Mesenchymal stem cell (in vitro differentiated cells and primary cell): ENCODE measurements at places on chromosomes 5 and 9.

GRCh38 chr5:40838086-40838485, 3.1 kb upstream of the RPL37 start:
- no peaks in the 10 kb centered on the region for H3K27me3 ChIP-seq
- no peak overlapping the region for H3K27ac ChIP-seq
- DNase-seq: no peak
- peaks cover 3% of the 10 kb centered on the region for H3K36me3 ChIP-seq
- peaks cover 5% of the 10 kb centered on the region for H3K4me1 ChIP-seq

DNA sequence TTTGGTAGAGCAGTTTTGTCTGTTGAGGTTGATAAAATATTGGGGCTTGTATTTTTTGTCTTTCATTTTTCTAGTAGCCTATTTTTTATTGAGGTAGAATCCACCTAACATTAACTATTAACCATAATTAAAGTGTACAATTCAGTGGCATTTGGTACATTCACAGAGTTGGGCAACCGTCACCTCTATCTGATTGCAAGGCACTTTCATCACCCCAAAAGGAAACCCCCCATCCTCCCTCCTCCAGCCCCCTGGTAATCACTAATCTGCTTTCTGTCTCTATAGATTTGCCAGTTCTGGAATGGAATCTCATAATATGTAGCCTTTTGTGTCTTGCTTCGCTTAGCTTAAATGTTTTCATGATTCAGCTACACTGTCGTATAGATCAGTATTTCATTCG, 55.5 kb upstream of the DMRT3 start:
- H3K4me3 ChIP-seq: no peak overlapping the region
- no peak for DNase-seq
- no peaks in the 10 kb centered on the region for H3K4me1 ChIP-seq
- peaks cover 17% of the 10 kb centered on the region for H3K27me3 ChIP-seq
- H3K27ac ChIP-seq: no peak overlapping the region

- H3K27ac ChIP-seq: no peak overlapping the region
- H3K36me3 ChIP-seq: no peaks in the 10 kb centered on the region
- H3K27me3 ChIP-seq: no peaks in the 10 kb centered on the region
- H3K4me3 ChIP-seq: no peak overlapping the region
Measured at GRCh38 chr5:2239201-2239910, 356.6 kb upstream of the IRX4 start.

GRCh38 chr5:84032324-84032723, 311.7 kb upstream of the HAPLN1 start:
- no peak overlapping the region for H3K4me3 ChIP-seq
- peak; percentile 6 for DNase-seq
- H3K27ac ChIP-seq: no peak overlapping the region
- H3K27me3 ChIP-seq: no peaks in the 10 kb centered on the region
- no peaks in the 10 kb centered on the region for H3K36me3 ChIP-seq

GRCh38 chr5:178381921-178382695, 149.5 kb upstream of the PHYKPL start:
- no peak overlapping the region for H3K27ac ChIP-seq
- no peak overlapping the region for H3K4me3 ChIP-seq
- no peaks in the 10 kb centered on the region for H3K36me3 ChIP-seq
- DNase-seq: no peak

DNA sequence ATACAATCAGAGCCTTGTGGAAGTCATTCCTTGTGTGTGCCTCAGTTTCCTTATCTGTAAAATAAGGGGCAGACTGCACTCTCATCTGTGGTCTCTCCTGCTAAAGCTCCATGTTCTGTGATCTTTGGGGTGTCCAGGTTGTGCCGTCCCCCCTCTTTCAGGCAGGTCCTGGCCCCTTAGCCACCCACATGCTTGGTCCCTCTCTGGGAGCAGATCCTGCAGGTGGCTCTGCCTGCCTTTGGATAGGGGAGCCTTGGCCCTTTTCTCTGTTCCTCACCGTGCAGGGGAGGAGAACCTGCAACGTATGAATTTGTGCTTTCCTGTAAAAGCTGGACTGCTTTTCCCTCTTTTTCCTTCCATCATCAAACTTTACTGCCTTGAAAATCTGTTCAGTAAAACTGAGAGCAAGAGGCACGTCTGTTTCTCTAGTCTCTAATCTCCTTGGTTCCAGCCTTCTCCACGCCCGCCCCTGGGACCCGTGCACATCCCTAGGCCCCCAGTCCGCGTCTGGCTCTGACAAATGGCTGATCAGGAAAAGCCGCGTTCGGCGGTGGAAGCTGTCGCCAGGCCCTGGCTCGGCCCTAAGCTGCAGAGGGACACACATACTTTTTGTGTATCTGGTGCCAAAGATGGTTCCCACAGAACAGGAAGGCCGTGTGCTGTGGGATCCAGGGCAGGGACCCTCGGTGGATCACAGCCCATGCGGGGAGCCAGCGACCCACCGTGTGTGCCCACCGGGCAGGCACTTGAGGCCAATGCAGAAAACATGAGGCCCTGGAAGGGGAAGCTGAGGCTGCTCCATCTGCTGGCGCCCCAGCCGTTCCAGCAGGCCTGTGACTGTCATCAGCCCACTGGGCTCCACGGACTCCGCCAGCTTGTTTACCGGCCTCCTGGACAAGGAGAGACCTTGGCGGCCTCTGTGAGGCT, 43.4 kb upstream of the COL5A1 start:
- DNase-seq: peak; percentile 69
- H3K4me3 ChIP-seq: no peak overlapping the region
- no peaks in the 10 kb centered on the region for H3K27me3 ChIP-seq
- peaks cover 26% of the 10 kb centered on the region for H3K4me1 ChIP-seq

- no peak overlapping the region for H3K27ac ChIP-seq
- no peak for DNase-seq
- H3K4me3 ChIP-seq: no peak overlapping the region
- H3K4me1 ChIP-seq: no peaks in the 10 kb centered on the region
- no peaks in the 10 kb centered on the region for H3K36me3 ChIP-seq
Measured at GRCh38 chr5:160496334-160496733, 74.7 kb downstream of the PTTG1 start.

DNA sequence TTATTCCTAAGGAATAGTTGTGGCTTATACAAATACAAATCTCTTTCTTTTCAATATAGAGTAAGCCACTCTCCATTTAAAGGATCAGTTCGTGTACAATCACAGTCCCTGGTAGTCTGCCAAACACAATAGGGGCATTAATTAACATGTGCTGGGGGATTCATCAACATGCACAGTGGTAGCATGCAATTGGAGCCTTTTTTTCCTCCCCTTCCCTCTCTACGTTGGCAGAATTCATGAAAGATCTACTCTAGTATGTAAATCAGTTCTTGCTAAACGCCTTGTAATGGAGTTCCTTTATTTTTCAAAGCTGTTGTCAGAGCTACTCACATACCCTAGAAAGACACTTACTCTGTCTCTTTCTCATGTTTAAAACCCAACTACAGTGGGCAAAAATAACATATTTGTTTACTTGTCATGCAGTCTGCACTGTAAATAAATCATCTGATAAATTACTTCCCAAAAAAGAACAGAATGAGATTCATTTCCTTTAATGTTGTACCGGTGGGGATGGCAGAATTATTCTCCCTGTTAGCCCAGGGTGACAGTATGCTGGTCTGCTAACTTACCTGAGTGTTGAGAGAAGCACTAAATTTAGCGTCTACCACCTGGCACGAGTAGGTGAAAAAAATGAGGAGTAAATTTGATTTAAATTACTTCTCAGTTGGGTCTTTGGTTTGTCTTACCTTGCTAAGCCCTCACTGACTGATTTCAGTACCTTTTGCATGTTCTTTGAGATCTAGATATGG, 341.5 kb upstream of the CCNH start:
- H3K4me3 ChIP-seq: no peak overlapping the region
- no peaks in the 10 kb centered on the region for H3K4me1 ChIP-seq
- no peak for DNase-seq

- H3K27me3 ChIP-seq: peaks cover 30% of the 10 kb centered on the region
- no peak overlapping the region for H3K4me3 ChIP-seq
- no peak overlapping the region for H3K27ac ChIP-seq
- DNase-seq: no peak
Measured at GRCh38 chr5:178249191-178249989, 16.8 kb upstream of the PHYKPL start.

DNA sequence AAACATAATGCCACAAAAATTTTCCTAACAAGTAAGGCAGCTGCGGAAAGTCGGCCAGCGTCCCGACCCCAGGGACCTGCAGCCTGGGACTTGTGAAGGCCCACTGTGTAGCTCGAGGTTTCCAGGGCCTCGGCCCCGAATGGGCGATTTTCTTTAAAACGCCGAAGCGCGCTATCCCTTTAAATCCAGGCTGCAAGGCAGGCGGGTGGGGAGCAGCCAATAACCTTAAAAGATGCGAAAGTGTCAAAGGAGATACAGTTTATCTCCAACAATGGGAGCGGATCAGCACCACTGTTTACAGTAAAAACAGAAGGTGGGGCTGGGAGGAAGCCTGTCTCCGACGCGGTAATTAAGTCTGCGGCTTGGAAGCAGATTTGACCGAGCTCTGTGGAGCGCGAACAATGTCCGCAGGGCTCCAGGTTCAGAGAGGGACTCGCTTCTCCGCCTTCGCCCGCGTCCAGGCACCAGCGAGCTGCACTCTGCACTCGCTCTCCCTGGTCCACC, 1.7 kb upstream of the ZSWIM6 start:
- no peaks in the 10 kb centered on the region for H3K27me3 ChIP-seq
- H3K4me3 ChIP-seq: peak overlapping the region; percentile 97
- peak; percentile 74 for DNase-seq
- H3K4me1 ChIP-seq: peaks cover 11% of the 10 kb centered on the region

GRCh38 chr9:13513286-13513685, 233.8 kb upstream of the MPDZ start:
- no peak overlapping the region for H3K4me3 ChIP-seq
- no peak overlapping the region for H3K27ac ChIP-seq
- H3K36me3 ChIP-seq: no peaks in the 10 kb centered on the region
- no peaks in the 10 kb centered on the region for H3K27me3 ChIP-seq

DNA sequence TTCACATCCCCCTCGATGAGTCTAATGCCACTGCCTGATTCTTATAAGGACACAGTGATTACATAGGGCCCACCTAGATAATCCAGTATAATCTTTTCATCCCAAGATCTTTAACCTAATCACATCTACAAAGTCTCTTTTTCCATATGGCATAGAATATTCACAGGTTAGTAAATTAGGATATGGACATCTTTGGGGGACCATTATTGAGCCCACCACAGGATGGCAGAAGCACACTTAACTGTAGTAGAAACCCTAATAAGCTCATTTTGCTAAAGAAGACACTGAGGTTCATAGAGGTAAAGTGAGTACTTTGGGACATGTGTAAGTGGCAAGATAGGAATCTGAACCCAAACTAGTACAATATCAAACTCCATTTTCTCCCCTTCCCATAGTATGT, 38.9 kb downstream of the ASTN2 start:
- no peaks in the 10 kb centered on the region for H3K4me1 ChIP-seq
- H3K4me3 ChIP-seq: no peak overlapping the region
- no peaks in the 10 kb centered on the region for H3K36me3 ChIP-seq
- DNase-seq: no peak
- no peak overlapping the region for H3K27ac ChIP-seq

- no peak for DNase-seq
- H3K4me3 ChIP-seq: no peak overlapping the region
- H3K4me1 ChIP-seq: peaks cover 10% of the 10 kb centered on the region
- H3K27ac ChIP-seq: no peak overlapping the region
Measured at GRCh38 chr9:134486143-134486591, 155.4 kb upstream of the COL5A1 start.

DNA sequence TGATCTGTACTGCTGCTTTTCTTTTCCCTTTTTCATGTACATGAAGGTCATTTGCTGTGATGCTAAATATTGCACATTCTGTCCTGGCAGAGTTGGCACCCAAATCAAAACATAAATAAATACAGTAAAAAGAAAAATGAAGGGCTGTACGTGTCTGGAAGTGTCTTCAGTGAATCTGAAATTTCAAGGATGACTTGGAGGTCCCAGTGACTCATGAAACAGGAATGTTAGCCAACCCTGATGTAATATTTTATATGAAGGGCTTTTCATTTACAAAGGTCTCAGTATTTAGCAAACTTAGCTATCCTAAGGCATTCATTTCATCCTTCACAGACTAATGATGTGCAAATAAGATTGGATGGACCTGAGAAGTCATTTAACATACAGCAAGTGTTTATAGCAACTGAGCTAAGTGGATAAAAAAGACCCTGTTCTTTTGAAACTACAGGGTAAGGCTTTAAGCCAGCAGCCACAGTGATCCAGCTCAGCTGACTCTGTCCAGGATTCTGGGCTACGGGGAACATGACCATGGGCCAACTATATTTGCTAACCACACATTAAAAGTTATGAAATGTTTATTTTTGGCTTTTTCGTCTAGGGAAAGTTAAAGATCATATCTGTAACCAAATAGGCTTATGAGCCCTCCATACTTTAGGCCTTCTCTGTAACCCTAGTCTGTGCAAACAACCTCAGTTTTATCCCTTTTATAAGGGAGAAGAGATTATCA, 104.0 kb upstream of the DMRTA1 start:
- peak overlapping the region; percentile 70 for H3K27ac ChIP-seq
- peak; percentile 45 for DNase-seq
- no peaks in the 10 kb centered on the region for H3K27me3 ChIP-seq
- no peaks in the 10 kb centered on the region for H3K4me1 ChIP-seq

- no peak overlapping the region for H3K27ac ChIP-seq
- H3K27me3 ChIP-seq: no peaks in the 10 kb centered on the region
- DNase-seq: no peak
- H3K4me1 ChIP-seq: no peaks in the 10 kb centered on the region
- H3K4me3 ChIP-seq: no peak overlapping the region
Measured at GRCh38 chr5:158855510-158855909, 244.2 kb downstream of the EBF1 start.

GRCh38 chr5:74040811-74041491, 415.0 kb downstream of the ARHGEF28 start:
- H3K4me1 ChIP-seq: peaks cover 7% of the 10 kb centered on the region
- no peak overlapping the region for H3K4me3 ChIP-seq
- H3K27me3 ChIP-seq: no peaks in the 10 kb centered on the region
- no peak for DNase-seq
- no peaks in the 10 kb centered on the region for H3K36me3 ChIP-seq
- H3K27ac ChIP-seq: no peak overlapping the region

GRCh38 chr9:97958812-97959511, 21.0 kb upstream of the HEMGN start:
- no peak overlapping the region for H3K4me3 ChIP-seq
- no peaks in the 10 kb centered on the region for H3K4me1 ChIP-seq
- DNase-seq: peak; percentile 83

DNA sequence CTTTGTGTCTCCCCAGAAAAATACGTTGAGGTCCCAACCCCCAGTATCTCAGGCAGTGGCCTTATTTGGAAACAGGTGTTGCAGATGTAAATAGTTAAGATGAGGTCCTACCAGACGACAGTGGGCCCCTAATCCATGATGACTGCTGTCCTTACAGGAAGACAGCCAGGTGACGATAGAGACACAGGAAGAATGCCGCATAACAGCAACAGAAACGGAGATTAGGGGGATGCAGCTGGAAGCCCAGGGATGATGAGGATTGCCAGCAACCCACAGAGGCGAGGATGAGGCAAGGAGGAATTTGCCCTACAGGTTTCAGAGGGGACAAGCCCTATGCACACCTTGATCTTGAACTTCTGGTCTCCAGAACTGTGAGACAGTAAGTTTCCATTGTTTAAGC, 46.5 kb downstream of the ROPN1L start:
- no peak overlapping the region for H3K27ac ChIP-seq
- H3K36me3 ChIP-seq: no peaks in the 10 kb centered on the region
- H3K27me3 ChIP-seq: peaks cover 10% of the 10 kb centered on the region
- no peak for DNase-seq
- no peaks in the 10 kb centered on the region for H3K4me1 ChIP-seq
